ENCODE measurements at places on chromosomes 3 and 15. TPM values are rescaled to one million over a fixed set of nuclear protein-coding genes. Genes with fewer than 3 reads are reported as not detected.
A peak's percentile ranks its signal among the peaks of the same experiment; 100 is the strongest.

DNA sequence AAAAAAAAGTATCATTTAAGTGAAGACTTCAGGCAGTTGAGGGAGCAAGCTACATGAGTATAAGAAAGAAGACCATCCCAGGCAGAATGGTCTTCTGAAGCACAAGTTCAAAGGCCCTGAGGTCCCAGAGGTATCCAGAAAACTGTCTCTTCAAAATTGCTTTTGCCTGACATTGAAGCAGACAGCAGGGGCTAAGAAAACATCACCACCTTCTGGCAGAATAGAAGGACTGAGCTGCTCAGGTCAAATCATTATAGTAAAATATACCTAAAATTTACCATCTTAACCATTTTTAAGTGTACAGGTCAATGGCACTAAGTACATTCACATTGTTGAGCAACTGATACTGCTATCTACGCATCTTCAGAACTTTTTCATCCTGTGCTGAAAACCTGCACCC, 16.4 kb downstream of the GPR160 start:
- DNase-seq, result no peak

GRCh38 chr3:52838561-52839267, 3.9 kb upstream of the MUSTN1 start:
- peak; percentile 36 for DNase-seq

DNA sequence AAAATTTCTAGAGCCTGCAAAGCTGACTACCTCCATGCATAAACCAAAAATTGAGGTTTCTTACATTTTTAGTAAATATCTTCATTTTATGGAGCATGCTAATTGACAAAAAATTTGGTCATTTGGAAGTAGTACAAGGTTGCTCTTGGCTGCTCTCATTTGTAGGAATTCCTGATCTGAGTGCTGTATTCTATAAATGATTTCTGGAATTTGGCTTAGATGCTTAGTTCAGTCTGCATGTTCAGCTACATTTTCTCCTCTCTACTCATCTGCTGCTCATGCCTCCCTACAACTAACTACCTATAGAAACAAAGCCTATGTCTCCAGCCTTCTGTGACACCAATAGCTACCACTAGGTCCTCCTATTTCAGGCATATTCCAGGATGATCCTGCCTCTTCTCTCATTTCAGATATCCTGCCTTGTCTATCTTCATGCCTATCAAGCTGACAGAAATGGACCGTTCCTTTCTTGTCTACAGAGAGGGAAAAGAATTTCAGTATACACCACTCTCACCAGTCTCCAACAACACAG, 901.1 kb downstream of the TBL1XR1 start:
- no peak for DNase-seq

DNA sequence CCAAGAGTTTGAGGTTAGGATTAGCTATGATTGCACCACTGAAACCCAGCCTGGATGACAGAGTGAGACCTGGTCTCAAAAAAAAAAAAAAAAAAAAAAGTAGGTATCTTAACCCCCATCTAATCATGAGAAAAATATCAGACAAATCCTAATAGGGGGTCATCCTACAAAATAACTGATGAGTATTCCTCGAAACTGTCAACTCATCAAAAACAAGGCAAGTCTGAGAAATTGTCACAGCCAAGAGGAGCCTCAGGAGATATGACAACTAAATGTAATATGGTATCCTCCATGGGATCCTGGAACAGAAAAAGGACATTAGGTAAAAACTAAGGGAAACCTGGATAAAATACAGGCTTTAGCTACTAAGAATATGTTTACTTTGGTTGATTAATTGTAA, 70.6 kb downstream of the LRRC49 start:
- DNase-seq, result no peak

DNA sequence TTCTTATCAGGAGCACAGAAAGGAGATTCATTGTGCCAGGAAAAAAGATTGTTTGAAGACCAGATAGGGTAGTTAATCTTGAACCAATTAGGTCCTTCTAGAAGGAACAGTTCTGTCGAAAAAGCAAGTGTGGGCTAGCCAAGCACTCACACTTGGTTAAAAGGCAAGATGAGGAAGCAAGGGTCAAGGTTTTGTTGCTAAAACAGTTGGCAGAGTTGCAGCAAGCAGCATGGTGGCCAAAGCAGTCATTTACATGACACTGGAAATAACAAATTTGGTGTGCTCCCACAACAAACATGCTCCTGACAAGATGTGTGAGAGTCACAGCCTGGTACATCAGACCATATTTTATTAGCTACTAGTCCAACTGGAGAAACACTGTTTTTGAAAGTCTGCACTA, 228.0 kb upstream of the CFAP20DC start:
- DNase-seq, result no peak

- no peak for DNase-seq
These were observed 234.6 kb upstream of the BHLHE40 start for GRCh38 chr3:4744405-4745234.

- DNase-seq, result no peak
These were observed 383.0 kb upstream of the RARB start for GRCh38 chr3:25044762-25045710.

TNFSF10 gene
- 18.7 TPM for total RNA-seq

PRKCI gene
- 19.8 TPM for total RNA-seq

MUSTN1 gene
- total RNA-seq, result 78.5 TPM

WDR5B gene
- 4.9 TPM for total RNA-seq

Data from posterior vena cava (tissue), 2 donors.